Caco-2 (cell line): ENCODE measurements at places on chromosomes 2 and 18. TPM values are rescaled to one million over a fixed set of nuclear protein-coding genes. Genes with fewer than 3 reads are reported as not detected.

GRCh38 chr2:172095146-172095904 lies 7.4 kb downstream of the DLX2 start:
- peak; percentile 62 for DNase-seq

DNA sequence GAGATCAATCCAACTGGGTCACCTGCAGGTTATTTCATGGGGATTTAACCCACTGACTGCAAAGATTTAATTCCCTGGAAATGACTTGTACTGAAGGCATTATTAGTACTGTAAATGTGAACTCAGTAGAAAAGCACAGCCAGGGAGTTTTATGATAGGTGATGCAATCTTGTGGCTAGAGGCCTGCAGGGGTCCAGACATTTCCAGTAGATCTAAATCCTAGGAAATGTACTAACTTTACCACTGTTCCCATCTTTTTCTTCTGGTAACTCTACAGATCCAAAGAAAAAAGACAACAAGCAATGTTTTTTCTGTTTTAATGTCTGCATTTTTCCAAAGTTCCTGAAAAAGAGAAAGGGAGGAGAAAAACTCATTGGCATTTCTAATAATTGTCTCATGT lies 500.1 kb downstream of the ARHGAP15 start:
- DNase-seq = no peak

- DNase-seq = no peak
These were observed 45.0 kb upstream of the TCF4 start for GRCh38 chr18:55633032-55633431.

GRCh38 chr2:96668771-96669170 lies 26.2 kb downstream of the FER1L5 start:
- no peak for DNase-seq

IL1RN gene
- total RNA-seq = not detected in 2 replicates

DNA sequence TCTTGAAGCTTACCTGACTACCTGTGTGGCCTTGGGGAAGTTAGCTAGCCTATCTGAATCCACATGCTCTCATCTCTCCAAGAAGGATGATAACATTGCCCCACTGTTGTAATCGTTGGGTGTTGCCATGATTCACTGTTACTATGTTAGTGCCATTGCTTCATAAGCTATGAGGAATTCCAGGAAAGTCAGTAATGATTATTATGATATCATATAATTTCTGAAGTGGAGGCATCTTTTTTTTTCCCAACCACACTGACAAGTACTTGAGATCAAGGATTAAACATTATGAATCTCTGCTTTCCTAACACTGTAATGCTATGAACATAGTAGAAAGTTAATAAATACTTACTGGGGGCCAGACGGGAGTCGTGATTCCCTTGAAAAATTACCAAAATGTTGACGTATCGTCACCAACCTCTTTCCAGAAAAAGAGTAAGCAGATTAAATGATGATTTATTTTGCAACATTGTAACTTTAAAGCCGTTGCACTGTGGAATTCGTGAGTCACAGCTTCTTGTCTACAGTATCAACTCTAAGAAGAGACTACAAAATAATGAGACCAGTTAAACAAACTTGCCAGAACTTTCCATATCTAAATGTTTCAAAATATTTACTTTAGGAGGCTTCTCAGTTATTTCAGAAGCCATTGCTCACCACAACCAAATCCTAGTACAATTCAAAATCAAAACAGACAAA lies 459.9 kb downstream of the PIK3C3 start:
- DNase-seq = no peak

ANKRD30BL gene
- total RNA-seq = not detected in 2 replicates

GPR17 gene
- total RNA-seq = not detected in 2 replicates

CNOT9 gene
- total RNA-seq = 56.4 and 59.9 TPM in 2 replicates

GRCh38 chr2:197890168-197890567 lies 85.8 kb downstream of the PLCL1 start:
- DNase-seq = no peak

- no peak for DNase-seq
These were observed 6.4 kb downstream of the BAZ2B start for GRCh38 chr2:159609811-159610549.

- DNase-seq = no peak
These were observed 341.4 kb downstream of the LPIN1 start for GRCh38 chr2:12087671-12088380.

C2orf72 gene
- 90.5 and 105 TPM in 2 replicates for total RNA-seq

GRCh38 chr2:178395941-178396570 lies 54.9 kb downstream of the PRKRA start:
- no peak for DNase-seq

GRCh38 chr2:134290358-134290757 lies 36.5 kb downstream of the MGAT5 start:
- DNase-seq = no peak

- DNase-seq = no peak
These were observed 148.7 kb downstream of the AGAP1 start for GRCh38 chr2:235642446-235643098.

- DNase-seq = no peak
These were observed 281.3 kb downstream of the TDRD15 start for GRCh38 chr2:21404827-21405625.

DNA sequence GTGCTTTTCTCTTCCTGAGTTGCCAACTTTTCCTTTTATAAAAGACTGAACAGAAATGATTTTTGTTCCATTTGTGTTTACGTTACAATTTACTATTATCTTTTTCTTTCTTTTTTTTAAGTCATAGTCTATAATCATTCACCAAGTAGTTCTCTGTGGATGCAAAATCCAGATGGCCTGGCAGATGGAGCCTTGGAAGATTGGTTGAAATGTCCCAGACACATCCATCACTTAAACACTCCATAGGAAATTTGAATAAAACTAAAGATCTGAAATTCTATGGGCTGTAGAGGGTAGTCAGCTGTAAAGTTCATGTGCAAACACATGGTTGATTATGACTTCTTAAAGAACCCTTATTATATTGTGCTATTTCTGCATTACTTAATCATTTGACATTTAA lies 164.8 kb upstream of the DOCK10 start:
- DNase-seq = no peak

NFATC1 gene
- total RNA-seq = 0.66 and 1.0 TPM in 2 replicates

DNA sequence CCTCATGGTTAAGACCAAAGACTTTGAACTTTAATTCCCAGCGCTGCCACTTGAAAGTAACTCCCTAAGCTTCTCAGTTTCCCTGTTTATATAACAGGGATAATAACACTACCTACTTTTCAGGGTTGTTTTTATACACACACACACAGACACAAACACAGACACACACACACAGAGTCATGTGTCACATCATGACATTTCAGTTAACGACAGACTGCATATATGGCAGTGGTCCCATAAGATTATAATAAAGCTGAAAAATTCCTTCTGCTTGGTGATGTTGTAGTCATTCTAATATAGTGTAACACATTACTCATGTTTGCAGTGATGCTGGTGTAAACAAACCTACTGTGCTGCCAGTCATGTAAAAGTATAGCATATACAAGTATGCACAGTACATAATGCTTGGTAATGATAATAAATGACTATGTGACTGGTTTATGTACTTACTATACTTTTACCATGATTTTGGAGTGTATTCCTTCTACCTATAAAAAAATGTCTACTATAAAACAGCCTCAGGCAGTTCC lies 89.2 kb upstream of the ITGA4 start:
- no peak for DNase-seq

GRCh38 chr2:189601043-189601442 lies 20.5 kb upstream of the SLC40A1 start:
- no peak for DNase-seq

GRCh38 chr2:146762786-146763185 lies 1082.0 kb upstream of the ACVR2A start:
- DNase-seq = no peak

DSG4 gene
- total RNA-seq = not detected in 2 replicates

GRCh38 chr2:120515759-120516678 lies 170.1 kb downstream of the INHBB start:
- no peak for DNase-seq

GRCh38 chr2:15159751-15160177 lies 401.4 kb downstream of the NBAS start:
- no peak for DNase-seq

GRCh38 chr2:136997557-136997956 lies 232.2 kb downstream of the THSD7B start:
- DNase-seq = no peak

OTX1 gene
- total RNA-seq = 14.4 and 16.0 TPM in 2 replicates

GRCh38 chr2:234249873-234250272 lies 199.4 kb downstream of the SPP2 start:
- DNase-seq = no peak

GAL3ST2 gene
- total RNA-seq = 6.0 and 6.8 TPM in 2 replicates

DNA sequence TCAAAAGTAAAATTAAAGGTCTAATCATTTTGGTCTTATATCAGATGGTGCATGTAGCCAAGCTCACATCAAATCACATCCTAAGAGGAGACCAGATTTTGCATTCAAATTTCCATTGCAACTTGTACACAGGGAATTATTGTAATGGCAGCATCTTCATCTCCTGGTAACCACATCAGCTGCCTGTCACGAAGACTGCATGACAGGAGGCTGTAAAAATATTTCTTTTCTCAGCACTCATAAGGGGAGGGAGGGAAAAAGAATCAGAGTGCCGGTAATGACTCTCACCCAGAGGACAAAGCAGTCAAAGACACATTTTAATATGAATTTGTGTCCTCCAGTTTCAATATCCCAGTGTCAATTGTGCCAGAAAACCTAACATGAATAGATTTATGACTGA lies 216.7 kb downstream of the TMEM163 start:
- no peak for DNase-seq

TMEFF2 gene
- not detected in 2 replicates for total RNA-seq
